CD4-positive, alpha-beta T cell treated with Interleukin-15 for 4 hours (primary cell): ENCODE measurements at places on chromosomes 16 and 17.

DNA sequence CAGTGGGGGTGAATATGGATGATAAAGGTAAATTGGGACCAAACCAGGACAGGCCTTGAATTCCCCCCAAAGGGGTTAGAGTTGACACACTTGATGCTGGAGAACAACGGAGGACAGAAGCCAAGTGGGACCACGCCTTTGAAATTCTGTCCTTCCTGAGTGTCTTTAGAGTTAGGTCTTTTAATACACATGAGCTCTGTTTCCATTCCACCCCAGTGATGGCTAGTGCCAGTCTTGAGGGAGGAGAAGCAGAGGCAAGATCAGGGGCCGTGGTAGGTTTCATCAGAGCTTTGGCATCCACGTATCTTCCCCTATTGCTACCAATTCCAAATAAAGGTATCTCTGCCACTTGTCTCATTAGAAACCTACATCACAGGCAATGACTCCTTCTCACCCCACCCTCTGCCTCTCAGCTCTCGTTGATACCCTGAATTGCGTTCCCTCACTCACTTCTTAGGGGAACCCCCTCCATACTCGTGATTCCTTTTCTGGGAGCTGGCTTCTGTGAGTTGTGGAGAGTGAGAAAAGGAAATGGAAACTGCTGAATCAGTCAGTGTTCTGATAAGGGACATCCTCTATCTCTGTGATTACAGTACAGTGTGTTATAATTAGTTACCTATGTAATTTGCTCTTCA is 2.4 kb upstream of the CCL3L1 start:
- peak; percentile 53 for DNase-seq

DNA sequence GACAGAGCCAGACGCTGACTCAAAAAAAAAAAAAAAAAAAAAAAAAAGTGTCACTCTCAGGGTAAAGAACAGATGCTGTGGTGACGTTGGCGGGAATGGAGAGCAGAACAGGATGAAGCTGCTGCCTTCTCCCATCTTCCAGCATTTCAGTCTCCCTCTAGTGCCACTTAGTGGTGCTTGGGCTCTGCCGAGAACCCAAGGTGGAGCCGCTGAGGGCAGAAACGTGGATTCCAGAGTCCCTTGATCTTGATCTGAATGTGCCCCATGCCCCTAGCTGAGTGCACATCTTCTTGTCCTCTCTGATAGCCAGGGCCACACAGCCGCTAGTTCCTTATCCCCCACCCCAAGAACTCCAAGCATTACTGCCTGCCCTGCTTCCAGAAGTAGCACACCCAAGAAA is 43.2 kb upstream of the FA2H start:
- no peak for DNase-seq

DNA sequence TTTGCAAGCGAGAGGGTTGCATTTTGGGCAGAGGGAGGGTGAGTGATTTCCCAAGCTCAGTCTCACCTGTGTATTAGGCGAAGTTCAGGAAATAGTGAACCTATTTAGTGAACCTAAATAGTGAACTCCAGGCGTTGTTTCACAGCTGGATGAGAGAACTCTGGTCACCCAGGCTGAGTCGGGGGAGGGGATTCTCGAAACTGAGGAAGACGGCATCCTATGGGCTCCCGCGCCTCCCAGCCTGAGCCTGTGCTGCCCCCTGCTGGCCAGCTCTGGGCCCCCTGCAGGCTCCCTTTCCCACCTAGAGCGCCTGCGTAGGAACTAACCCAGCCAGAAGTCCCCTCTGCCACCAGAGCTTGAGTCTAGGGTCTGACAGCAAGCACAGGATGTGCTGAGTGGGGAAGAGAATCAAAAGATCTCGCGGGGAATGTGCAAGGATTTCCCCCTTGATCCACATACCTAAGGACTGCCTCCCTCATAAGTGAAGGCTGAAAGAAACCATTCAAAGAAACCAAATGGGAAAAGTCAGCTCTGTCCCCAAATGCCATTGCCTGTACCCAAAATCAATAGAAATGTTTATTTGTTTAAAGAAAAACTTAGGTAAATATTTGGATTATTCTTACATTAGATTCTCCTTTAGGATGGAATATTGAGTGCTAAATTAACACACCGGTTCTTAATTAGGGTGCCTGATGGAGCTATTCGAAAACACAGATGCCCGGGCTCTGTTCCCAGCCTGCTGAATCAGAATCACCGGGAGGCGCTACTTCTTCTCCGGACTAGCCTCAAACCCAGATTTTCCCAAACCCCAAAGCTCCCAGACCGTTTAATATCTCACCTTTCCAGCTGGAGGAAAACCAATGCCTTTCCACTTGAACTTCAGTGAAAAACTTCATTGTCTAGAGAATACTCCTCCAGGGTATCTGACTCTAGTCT is 14.8 kb upstream of the MARVELD3 start:
- peak; percentile 72 for DNase-seq

DNA sequence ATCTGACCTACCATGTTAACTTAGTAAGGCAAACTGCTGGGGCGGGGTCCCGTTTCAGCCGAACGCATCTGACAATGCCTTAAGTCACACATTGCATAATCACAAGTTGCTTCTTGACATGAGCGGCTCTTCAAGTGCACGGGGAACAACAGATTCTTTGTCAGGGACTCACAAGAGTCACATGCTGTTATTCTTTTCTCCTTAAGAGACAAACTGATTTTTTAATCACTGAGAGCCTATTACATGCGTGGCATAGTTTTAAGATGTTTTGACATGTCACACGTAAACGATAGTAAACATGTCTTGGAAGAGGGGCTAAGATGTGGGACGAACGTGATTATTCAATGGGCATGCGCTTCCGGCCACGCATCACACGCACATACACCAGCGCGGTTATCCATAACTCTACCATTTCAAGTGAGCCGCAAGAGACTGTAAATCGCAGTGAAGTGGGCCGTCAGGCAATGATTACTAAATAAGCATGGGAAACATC is 63.4 kb downstream of the ADCY9 start:
- DNase-seq, result no peak

DNA sequence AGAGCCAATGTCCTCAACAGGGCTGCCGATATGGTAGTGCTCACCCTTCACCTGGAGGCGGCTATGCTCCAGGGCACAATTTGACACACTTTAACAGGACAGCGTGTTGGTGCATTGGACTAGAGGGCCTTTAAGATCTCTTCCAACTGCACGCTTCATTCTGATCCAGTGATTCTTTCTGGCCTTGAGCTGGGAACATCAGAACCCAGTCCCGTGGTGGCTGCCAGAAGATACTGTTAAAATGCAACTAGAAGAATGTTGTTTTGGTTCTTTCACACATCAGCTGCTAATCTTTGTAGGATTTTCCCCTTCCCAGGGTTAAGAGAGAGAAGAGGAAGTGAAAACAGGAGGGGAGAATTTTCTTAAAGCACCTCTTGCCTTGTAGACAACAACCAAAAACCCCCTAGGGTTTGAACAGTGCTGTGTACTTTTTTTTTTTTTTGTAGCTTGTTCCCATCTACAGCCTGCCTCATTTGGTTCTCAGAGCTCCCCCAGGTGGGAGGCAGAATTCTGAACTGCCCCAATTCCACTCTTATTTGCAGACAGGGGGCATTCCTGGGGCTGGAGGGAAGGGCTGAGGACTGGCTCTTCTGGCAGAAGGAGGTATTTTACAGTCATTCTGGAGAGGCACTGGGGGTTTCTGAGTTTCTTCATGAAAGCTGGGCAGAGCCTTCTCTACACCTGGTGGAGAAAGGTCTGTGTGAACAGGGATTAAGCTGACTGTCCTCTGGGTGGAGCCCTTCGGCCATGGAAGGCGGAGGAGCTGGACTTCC is 32.4 kb downstream of the SMARCE1 start:
- peak; percentile 57 for DNase-seq

DNA sequence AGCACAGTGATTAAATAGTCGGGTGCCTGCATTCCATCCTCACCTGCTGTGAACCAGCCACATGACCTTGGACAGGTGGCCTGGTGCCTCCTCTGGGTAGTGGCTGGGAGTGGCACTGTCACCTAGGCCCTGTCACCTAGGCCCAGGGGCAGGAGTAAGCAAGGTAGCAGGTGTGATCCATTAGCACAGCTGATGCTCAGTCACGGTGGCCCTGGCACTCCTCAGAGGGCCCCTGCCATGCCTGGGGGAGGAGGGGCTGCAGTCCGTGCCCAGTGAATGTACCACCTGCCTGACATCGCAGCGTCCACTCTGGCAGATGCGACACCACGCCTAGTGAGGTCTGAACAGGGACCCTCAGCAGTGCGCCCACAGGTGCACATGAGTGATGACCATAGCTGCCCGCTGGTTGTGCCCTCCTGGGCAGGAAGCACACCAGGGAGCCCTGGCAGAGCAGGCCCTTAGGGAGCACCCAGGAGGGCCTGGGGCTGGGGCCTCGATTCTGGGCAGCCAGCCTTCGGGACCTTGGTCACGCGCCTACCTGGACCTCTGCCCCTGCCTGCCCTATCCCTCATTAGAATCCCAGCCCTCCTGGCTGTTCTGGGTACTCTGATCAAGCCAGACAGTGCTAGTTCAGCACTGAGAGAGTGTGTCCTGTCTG is 33.1 kb upstream of the CRISPLD2 start:
- DNase-seq, result no peak

DNA sequence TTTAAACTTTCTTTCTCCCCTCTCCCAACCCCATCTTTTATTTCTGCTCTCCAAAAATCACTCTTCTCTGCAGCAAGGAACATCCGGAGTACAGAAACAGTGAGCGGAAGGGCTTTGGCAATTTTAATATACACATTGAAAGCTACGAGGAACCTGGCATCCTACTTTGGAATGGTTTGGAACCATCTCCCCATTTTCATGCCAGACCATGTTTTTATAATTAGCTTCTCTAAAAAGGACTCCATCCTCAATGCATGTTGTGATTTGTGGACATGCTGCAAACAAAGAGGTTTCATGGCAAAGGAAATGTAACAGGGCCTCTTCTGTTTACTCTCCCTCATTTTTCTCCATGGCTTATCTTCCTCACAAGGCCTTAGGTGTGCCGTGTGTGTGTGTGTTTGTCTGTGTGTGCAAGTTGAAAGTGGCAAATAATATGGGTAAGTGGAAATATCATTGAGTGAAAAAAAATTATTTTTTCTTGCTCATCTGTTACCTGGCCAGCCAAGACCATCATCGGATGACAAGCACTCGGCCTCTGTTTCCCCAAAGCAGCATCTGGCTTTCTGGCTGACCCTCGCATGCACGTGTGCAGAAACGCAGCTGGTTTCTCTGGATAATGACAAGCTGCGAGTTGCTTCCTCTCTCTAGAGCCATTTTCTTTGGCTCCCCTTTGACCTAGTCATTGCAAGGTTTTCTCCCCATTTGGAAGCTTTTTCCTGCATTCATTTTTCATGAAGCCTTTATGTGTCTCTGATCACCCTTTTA is 585.0 kb downstream of the TMEM114 start:
- DNase-seq, result no peak
